Transverse colon (tissue), 4 donors: ENCODE measurements at places on chromosomes 6 and 20. TPM values are rescaled to one million over a fixed set of nuclear protein-coding genes. Genes with fewer than 3 reads are reported as not detected.

- peaks cover 24% of the 10 kb centered on the region for H3K27me3 ChIP-seq
- no peak overlapping the region for H3K27ac ChIP-seq
- no peak for DNase-seq
- no peak overlapping the region for H3K4me3 ChIP-seq
- no peaks in the 10 kb centered on the region for H3K4me1 ChIP-seq
- no peaks in the 10 kb centered on the region for H3K36me3 ChIP-seq
Measured at GRCh38 chr6:41353333-41353732, 17.9 kb downstream of the NCR2 start.

CST7 gene
- total RNA-seq = not detected

DNA sequence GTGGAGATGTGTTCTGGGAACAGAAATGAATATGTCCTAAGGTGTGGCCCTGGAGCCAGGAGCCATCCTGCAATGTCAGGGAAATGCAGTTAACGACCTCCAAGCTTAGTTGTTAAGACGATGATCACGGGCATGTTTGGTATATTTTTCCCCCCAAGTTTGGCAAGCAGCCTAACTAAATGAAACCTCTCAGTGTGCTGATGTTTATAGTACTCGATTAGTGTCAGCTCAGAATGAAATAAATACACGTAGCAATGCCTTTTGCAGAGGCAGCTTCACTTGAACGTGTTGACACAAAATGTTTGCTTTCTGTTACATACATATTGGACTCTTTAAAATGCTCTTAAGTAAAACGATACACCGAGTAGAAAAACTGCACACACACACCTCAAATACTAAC, 76.2 kb upstream of the OLIG3 start:
- peaks cover 4% of the 10 kb centered on the region for H3K27me3 ChIP-seq
- no peak overlapping the region for H3K27ac ChIP-seq
- no peaks in the 10 kb centered on the region for H3K4me1 ChIP-seq
- no peak for DNase-seq
- no peaks in the 10 kb centered on the region for H3K36me3 ChIP-seq
- H3K4me3 ChIP-seq = no peak overlapping the region

DNA sequence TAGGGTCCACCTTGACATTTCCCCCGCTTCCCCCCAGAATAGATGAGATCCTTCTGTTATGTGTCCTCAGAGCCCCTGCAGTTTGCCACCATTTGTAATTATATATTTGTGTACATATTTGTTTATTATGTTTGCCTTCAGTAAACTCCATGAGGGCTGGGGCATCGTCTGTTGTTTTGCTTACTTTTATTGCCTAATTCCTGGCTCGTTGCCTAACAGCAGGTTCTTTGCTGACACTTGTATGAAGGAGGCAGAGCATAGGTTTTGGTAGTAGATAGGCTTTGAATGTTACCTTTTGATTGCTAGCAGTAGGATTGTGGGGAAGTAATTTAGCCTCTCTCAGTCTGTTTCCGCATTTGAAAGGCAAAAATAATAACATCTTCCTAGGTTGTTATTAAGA, 9.9 kb downstream of the MAP3K4 start:
- H3K4me3 ChIP-seq = no peak overlapping the region
- H3K4me1 ChIP-seq = peaks cover 7% of the 10 kb centered on the region
- DNase-seq = no peak
- H3K36me3 ChIP-seq = no peaks in the 10 kb centered on the region
- H3K27me3 ChIP-seq = no peaks in the 10 kb centered on the region
- H3K27ac ChIP-seq = no peak overlapping the region
